Peyer's patch (tissue), 4 donors: ENCODE measurements at places on chromosomes 2 and 18. TPM values are rescaled to one million over a fixed set of nuclear protein-coding genes. Genes with fewer than 3 reads are reported as not detected.

GRCh38 chr2:240786355-240786841 is 33.6 kb downstream of the KIF1A start:
- no peak for DNase-seq

DNA sequence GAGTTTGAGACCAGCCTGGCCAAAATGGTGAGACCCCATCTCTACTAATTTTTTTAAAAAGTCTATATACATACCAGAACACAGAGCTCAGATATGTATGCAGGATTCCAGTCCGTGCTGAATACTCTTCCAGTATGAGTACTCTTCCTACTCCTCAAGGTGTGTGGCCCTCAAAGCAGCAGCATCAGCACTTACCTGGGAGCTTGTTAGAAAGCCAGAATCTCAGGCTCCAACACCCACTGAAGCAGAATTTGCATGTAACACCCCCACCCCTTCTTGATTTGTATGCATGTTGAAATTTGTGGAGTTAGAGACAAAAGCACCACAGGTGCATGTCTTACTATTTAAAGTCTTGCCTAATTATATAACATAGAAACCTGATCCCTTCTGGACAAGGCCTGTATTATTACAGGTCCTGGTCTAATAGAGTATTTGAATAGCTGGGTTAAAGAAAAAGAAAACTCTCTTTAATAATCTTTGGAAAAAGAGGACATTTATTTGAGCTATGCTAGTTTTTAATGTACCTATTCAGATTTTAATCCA is 50.3 kb upstream of the NFE2L2 start:
- no peak for DNase-seq

- peak; percentile 28 for DNase-seq
Observed at GRCh38 chr2:96100893-96101304, 15.5 kb downstream of the ADRA2B start.

- DNase-seq: no peak
Observed at GRCh38 chr2:217438821-217439220, 564.0 kb downstream of the TNS1 start.

GRCh38 chr18:80143881-80144280 is 34.8 kb downstream of the ADNP2 start:
- no peak for DNase-seq

GRCh38 chr2:201500534-201500933 is 49.0 kb downstream of the STRADB start:
- DNase-seq: no peak

DNA sequence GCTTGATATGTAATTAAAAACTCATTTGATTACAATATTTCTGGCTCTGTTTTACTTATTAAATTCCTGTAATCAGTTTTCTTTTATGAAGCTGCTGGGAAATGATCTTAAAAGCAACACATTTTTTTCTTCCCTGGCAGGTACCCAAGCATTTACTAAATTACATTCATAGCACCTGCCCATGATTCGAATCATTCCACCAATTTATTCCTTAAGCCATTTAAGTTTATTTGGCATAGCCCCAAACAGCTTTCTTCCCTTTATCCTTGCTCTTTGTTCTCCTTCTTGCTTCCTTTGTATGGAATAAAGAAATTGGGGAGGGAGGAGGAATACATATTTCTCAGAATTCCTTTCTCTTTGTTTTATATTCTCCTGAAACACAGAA is 241.3 kb downstream of the AGPS start:
- no peak for DNase-seq

Gene POLR1B
- total RNA-seq: 7.7 TPM

Gene TFCP2L1
- 9.9 TPM for total RNA-seq

Gene C1QL2
- not detected for total RNA-seq

Gene HTR2B
- total RNA-seq: 0.40 TPM
